ENCODE measurements at places on chromosomes 2 and 18.

DNA sequence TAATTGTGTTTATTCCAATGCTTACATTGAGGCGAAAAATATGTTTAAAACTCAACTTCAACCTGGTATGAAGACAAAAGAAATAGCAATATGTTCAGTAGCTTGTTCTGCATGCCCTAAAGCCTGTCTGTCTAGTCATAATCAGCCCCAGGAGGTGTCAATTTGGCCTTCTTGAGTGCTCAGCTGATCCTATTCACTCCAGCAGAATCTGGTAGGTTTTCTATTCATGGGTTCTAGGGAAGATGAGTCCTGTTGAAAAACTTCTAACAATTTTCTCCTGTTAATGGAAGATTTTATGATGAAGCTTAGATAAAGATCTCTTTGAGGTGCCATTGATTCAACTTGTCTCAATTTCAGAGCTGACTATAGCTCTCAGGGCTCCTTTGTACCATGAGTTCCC lies 402.0 kb upstream of the UBE2E3 start:
- no peak for DNase-seq

DNA sequence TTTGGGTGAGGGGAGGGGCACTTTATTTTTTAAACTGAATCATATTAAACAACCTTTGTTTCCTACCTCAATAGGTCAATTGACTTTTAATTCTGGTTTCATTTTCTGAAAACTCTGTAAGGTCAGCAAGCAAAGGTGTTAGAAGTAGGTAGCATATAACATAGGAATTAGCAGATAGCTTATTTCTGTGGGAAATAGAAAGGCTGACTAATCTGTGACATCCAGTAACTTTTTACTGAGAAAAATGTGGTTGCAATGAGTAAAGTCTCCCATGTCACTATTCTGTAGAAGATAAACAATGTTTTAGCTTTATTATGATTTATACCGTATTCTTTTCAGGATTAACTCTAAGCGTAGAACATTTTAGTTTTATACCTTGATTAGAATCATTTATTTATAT lies 240.4 kb downstream of the PLCL1 start:
- no peak for DNase-seq

- DNase-seq: no peak
Measured at GRCh38 chr18:57965246-57965645, 78.8 kb upstream of the NEDD4L start.

GRCh38 chr2:205361272-205361671 lies 321.0 kb upstream of the NRP2 start:
- no peak for DNase-seq

DNA sequence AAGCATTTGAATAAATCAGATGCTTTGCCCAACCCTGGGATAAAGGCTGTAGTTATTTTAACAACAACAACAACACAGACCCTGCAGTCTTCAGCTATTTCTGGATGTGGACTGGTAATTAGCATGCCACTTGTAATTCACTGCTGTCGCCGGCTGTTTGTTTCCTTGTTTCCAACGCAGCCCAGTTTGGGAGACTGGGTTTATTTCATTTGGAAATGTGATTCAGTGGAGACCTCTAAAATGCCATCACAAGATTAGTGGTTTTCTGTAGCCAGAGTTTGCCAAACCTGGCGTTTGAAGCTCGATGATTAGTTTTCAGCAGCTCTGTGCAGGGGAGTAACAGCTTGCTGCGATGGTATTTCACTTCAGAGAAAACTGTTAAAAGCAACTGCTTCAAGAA lies 83.5 kb downstream of the LDLRAD4 start:
- no peak for DNase-seq

GRCh38 chr2:176098366-176099158 lies 1.0 kb upstream of the HOXD12 start:
- DNase-seq: no peak

DNA sequence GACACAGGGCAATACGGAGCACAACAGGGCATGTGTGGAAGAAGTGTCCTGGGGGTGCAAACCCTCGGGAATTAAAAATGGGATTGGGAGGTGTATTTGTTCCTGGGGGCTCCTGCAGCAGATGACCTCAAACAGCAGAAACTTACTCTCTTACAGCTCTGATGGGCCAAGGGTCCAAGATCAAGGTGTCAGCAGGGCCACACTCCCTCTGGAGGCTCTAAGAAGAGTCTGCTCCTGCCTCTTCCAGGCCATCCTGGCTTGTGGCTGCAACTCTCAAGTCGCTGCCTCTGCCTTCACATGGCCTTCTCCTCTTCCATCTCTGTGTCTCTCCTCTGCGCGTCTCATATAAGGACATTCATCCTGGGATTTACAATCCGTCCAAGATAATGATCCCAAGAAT lies 12.4 kb upstream of the SPATA3 start:
- DNase-seq: no peak

DNA sequence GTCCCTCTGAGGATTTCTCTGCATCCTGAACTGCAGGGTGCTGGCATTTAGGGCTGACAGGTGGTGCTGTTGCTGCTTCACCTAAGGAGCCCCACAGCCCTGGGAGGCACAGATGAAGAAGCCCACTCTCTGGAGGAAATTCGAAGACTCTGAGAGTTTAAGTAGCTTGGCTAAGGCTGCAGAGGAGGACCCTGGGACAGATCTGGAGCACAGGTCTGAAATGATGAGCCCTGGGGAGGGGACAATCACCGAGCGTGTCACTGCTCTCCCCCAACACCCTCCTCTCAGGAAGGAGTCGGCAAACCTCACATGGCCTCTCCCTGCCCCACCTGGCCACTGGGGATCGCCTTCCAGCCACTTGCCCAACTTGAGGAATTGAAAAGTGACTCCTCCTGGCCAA lies 18.6 kb downstream of the CYP27C1 start:
- DNase-seq: no peak

- peak; percentile 67 for DNase-seq
Measured at GRCh38 chr2:104733226-104733943, 120.5 kb upstream of the POU3F3 start.

DNA sequence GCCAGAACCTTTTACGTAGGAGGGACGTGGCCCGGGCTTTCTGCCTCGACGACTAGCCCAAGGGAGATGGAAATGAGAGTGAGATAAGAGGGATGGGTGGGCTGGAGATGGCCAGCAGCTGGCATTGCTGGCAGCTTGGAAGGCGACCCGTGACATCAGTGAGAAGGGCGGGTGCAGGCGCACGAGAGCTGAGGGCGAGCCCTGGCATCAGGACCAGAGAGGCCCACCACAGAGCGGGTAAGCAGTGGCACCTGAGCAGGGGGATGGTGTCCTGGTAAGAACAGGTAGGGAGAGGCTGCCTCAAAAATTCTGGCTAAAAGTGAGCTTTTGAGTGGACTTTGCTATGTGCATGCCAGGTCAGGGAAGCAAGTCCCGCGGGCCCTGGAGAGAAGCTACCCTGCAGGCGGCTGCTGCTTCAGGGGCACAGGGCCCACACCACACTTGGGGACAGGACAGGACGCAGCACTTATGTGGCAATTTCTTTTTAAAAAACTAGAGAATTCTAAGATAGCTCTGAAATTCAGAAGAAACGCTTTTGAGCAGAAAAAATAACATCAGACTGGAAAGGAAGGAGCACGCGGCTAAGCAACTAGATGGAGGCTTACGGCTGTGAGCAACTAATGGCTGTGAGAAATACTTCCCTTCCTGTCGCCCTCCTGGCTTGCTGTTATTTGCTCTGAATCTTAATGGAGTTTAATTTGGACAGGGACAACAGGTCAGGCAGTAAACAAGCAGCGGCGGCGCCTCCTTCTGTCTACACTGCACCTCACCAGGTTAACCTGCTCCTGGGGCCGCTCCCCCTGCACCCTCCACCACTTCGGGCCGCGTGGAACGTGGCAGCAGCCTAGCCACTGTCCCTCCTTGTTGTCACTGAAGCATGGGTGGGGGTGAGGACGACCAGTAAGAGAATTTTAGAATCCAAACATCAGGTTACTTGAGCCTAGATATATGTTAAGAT lies 20.5 kb downstream of the THAP4 start:
- no peak for DNase-seq

- no peak for DNase-seq
Measured at GRCh38 chr2:171745141-171745540, 57.9 kb downstream of the DYNC1I2 start.

DNA sequence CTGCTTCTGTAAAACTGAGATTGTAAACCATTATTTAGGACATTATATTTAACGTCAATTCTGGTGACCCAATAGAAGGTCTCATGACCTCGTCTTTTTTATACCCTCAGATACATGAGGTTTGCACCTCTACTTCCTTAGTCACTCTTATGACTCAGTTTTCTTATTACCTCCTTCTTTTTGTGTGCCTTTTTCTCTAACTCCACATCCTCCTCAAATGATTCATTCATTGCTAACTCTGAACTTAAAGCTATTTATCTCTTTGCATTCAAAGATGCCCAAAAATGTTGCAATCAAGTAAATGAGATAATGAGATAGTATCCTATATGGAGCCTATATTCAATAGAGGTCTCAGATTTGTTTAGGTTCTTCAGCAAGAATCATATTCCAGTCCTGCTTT lies 121.0 kb upstream of the KYNU start:
- DNase-seq: no peak

DNA sequence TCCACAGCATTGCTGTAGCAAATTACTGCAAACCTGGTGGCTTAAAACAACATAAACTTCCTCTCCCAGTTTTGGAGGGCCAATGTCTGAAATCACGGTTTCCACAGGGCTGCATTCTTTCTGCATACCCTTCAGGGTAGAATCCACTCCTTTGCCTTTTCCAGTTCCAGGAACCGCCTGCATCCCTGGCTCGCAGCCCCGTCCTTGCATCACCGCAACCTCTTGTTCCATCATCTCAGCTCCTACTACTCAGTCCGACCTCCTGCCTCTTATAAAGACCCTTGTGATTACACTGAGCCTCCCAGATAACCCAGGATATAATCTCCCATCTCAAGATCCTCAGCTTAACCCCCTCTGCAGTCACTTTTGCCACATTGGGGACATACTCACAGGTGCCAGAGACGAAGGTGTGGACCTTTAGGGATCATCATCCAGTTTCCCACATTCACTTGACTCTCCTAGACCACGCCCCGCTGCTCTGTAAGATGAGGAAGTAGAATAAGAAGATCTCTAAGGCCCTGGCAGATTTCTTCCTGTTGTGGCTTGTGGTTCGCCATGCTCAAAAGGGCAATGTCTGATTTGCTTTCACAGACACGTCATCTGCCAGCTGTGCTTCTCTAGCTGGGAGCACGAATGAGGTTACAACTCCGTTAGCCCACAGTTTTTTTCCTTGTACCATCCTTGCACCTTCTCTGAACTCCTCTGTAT lies 103.6 kb upstream of the AGAP1 start:
- DNase-seq: peak; percentile 71

- no peak for DNase-seq
Measured at GRCh38 chr18:11809895-11810294, 41.3 kb upstream of the CHMP1B start.

GRCh38 chr18:13710414-13710831 lies 15.9 kb downstream of the FAM210A start:
- no peak for DNase-seq

DNA sequence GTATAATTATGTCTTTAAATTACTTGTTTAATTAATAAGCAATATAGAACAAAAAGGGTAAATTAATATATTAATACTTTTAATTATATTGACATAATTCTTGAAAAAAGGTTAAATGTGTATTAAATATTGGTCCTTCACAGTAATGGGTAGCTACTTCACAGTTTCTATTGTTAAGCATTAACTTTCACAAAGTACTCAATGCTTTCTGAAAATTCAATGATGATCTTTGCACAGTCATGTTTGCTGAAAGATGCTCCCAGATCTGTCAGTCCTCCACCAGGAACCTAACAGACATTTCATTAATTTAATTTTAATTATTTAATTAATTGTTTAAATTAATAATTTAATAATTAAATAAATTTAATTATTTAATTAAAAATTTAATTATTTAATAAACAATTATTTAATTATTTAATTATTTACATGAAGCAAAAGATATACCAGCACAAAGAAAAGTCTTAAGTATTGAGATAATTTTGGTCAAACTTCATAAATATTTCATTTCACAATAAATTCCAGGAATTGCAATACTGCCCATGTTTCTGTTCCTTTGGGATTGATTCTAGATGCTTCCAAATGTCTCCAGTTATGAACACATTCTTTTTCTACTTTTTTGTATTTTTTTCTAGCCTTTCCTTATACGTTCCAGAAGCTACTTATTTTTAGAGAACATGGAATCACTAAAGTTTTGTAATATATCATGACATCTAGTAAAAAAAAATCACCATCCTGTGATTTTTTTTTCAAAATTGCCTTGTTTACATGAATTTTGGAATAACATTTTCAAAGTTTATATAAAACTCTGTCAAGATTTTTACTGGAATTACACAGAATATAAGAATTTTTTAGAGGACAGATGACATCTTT lies 46.5 kb downstream of the TMEM18 start:
- DNase-seq: no peak

GRCh38 chr2:104944495-104944894 lies 90.6 kb downstream of the POU3F3 start:
- no peak for DNase-seq

DNA sequence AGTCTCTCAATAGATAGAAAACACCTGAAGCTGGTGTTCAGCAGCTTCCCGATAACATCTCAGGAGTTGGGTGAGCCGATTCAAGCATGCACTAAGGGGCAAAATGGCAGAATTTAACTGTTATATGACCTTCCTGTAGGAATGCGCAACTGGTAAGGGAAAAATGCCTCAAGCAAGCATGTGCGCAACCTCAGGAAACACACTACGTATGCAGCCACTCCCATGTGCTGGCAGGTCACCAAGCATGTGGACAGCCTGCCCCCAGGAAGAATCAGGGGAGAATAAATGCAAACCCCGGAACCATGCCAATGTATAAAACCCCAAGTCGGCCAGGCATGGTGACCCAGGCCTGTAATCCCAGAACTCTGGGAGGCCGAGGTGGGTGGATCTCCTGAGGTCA lies 645.6 kb downstream of the NYAP2 start:
- DNase-seq: no peak

DNA sequence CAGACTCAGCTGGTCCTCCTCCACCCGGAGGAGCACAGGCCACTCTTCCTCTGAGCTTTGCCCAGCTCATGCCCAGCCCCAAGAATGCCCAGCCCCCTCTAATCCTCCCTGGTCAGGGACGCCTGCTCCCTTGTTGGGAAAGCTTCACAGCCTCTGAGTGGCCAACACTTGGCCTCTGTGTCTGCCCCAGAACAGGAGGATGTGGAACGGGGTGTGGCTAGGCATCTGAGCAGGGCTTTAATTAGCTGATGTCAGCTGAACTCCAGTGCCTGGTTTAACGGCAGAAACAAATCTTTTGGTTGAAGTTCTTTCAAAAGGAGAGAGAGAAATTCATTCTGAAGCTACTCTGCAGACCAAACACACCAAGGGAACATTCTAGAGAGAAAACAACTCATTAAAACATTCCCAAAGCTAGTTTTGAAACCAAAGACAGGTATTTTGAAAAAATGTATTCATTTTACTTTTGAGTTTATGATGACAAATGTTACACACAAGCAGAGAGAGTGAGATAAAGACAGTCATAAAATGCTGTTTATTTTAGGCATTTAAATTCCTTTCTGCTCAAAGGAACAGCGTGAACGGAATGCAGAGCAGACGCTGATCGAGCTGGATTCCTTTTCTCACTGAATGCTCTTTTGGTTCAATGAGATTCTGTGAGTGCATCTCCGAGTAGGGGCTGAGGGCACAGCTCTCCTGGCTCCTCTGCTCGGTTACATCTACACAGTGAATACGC lies 63.8 kb downstream of the RTP5 start:
- DNase-seq: no peak

Data from hematopoietic multipotent progenitor cell treated with erythropoietin and hydrocortisone succinate and interleukin-3 and kit ligand, for 6 days (in vitro differentiated cells).